ENCODE measurements at places on chromosomes 4 and X.

- peak; percentile 28 for DNase-seq
Measured at GRCh38 chrX:22081475-22082092, 49.5 kb downstream of the PHEX start.

DNA sequence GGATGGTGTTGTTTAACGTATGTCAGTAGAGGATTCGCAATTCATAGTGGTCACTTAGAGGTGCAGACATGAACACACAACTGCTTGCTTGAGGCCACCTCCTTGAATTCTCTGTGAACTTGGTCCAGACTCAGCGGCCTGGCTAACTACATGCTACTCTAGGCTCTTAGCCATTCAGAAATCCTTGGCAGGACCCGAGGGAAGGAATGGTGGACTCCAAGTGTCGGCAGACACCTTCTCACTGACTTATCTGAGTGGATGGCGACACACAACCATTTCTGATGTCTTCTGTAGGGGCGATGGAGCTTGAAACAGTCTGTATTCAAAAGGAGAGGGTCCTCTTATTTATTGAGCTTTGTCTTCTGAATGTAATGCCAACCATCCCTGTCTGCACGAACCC is 24.4 kb downstream of the ADGRL3 start:
- no peak for DNase-seq

- no peak for DNase-seq
Measured at GRCh38 chr4:99134586-99134985, 9.5 kb downstream of the ADH4 start.

- DNase-seq = no peak
Measured at GRCh38 chr4:176125063-176125462, 59.4 kb downstream of the WDR17 start.

DNA sequence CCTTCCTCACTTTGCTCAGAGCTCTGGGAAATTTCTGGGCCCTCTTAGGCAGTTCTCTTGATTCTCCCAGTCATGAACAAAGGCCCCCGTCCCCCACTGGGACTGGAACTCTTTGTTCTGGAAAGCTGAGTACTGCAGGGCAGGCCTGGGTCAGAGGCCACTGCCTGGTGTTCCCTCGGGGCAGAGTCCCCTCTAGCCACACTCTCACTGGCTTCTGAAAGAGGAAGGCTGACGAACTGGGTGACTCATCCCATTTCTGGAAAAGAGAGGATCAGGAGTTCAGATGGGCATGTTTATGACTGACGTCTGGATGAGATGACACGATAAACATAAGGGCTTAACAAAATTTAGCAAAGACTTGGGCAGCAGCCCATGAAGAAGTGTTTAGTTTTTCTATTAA is 47.7 kb downstream of the DDX3X start:
- DNase-seq = no peak

- no peak for DNase-seq
Measured at GRCh38 chr4:6124386-6125102, 75.8 kb downstream of the JAKMIP1 start.

- DNase-seq = peak; percentile 56
Measured at GRCh38 chrX:24480400-24480865, 15.3 kb downstream of the PDK3 start.

GRCh38 chr4:31573554-31573953 is 853.4 kb downstream of the PCDH7 start:
- no peak for DNase-seq

- DNase-seq = no peak
Measured at GRCh38 chr4:153274967-153275366, 69.5 kb upstream of the MND1 start.

- DNase-seq = no peak
Measured at GRCh38 chrX:71917621-71918343, 7.1 kb downstream of the NHSL2 start.

DNA sequence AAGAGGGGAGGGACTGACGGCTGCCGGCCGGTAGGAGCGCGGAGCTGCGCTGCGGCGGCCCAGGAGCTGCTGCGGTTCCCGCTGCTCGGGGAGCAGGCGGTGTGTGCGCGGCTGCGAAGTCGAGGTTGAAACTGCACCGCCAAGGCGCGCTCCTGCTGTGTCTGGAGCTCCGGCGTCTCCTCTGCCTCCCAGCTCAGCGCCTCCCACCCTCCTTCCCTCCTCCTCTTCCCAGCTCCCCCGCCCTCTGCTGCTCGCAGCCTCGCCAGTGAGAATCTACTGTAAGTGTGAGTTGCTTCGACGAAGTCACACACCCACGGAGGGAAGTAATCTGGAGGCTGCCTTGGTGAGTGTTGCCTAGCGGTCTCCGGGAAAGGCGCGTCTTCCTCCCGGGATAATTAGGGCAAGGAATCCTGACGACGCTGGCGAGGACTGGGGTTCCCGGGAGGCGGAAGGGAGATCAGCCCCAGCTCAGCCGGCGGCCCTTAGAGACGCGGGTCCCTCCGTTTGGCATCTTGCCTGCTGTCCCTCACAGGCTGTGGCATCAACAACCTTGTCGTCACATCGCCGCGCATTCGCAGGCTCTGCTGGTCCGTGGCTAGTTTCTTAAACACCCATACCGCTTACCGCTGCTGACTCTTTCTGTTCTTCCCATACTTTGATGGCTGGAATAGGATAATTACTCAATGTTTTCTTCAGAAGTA is at the start of gene EPHA5:
EPHA5 (minus strand) TSS at position 159 of the 701 bp plus-strand sequence. CDS start 747 bp downstream, outside the sequence.
- DNase-seq = no peak

DNA sequence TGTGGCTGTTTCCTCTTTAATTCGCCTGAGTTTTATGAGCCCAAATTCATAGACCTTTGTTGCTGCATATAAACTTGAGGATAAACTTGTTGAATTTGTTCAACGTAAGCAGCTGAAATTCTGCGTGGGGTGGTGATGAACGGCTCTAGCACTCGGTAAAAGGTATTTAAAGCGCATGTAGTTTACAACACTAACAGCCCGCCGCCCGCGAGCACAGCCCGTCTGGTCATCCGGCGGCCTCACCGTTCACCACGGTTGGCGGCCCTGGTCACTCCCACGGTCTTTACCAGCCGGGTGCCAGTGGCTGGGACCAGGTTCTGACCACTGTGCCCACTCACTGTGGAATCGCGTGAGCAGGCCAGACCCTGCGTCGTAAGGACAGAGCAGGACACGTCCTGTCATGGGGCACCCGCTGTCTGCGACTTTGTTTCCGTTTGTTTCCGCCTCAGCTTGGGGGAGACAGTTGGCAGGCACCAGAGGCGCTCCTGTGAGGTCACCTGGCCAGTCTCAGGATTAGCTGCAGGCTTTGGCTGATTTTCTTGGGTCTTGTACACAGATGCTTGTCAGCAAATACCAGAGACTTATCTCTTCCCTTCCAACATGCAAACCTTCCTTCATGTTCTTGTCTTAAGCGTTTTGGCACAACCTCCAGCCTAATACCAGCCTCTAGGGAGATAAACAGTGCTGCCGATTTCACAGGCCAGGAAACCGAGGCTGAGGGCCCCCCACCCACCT is 36.8 kb upstream of the SPON2 start:
- no peak for DNase-seq

DNA sequence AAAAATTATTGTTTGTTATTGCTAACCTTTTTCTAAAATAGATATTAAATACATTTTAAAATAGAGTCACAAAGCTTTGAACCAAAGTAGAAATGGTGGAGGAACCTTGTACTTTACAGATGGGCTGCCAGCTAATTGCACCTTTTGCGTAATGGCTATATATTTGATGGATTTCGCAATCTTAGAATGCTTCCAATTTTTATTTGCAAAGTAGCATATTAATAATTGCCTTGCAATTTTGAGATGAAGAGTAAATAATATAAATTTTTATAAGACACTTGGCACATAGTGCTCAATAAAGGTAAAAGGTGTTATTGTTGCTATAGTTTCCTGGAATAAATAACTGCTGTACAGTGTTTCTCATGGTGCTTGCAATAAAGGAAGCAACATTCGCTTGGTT is 533.5 kb downstream of the CCSER1 start:
- no peak for DNase-seq

DNA sequence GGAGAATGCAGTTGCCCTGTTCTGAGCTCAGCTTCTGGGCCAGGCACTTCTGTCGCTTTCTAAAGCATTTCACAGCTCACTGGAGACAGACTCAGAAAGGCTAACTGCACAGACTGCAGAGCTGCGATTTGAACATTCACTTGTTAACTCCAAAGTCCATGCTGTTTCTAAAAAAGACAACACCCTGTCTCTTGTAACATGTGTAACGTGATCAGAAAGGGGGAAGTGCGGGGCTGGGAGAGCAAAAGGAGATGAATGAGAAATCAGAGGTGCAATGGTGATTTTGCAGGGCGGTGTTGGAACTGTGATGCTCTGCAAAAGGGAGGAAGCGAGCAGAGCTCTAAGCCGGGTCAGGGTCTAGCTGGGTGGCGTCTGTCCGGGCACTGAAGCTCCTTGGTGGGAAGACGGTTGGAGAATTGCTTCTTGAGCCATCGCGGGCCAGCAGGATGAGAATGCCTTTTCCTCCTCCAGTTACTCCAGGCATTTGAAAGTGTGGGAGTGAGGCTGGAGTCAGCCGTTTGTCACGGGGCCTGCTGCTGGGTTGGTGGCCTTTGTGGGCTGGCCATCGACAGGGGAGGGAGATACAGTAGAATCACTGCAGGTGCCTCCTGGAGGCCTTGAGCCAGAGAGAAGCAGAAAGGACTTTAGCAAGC is 20.3 kb downstream of the TBC1D14 start:
- no peak for DNase-seq

DNA sequence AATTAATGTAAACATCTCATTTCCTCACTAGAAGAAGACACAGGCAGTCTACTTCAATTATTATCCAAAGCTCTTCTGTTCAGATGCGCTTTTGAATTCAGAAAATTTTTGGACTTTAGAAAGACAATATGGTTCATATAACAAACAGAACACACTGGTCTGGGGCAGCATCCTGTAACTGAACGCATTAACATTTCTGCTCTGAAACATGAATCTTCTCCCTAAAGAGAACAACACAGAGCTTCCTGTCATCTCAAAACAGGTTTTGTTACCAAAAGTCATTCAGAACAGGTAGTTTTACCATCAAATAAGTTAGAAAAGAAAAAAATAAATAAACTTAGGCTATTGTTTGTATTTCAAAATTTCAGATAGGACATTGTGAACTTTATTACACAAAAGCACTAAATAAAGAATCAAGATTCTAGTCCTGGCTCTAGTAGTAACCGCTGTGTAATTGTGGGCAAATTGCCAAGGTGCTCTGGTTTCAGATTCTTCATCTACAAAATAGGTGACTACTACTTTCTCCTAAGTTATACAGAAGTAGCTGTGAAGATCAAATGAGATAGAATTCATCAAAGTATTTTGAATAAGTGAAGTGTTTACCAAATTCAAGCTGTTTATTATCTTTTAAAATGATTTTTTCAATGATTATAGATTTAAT is 252.3 kb upstream of the RASGEF1B start:
- no peak for DNase-seq

GRCh38 chr4:67939195-67939594 is 24.1 kb downstream of the TMPRSS11A start:
- DNase-seq = no peak

DNA sequence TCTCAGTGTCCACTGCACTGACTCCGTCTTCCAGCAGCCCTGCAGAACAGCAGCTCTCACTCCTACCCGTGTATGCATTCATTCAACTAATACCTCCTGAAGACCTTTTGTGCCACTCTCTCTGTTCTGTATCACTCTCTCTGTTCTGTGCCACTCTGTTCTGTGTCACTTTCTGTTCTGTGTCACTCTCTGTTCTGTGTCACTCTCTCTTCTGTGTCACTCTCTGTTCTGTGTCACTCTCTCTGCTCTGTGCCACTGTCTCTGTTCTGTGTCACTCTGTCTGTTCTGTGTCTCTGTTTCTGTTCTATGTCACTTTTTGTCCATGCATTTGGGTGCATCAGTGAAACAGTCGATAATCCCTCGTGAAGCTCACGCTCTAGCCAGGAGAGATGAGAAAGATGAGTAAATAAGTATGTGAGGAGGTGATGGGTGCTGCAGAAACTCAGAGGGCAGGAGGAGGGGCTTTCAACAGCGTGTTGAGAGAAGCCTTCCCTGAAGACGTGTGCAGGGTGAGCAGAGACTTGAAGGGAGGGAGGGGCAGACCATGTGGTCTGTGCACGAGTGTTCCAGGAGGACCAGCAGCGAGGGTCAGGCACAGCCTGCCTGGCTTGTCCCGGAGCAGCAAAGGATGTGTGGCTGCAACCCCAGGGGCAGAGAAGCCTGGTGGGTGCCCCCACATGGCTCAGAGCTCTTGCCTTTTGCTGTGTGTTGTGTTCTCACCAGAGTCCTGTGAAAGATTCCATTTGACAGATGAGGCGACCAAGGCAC is 8.9 kb downstream of the PIGG start:
- DNase-seq = no peak

GRCh38 chr4:14620567-14621141 is 381.6 kb upstream of the CPEB2 start:
- DNase-seq = no peak

GRCh38 chr4:142168181-142168580 is 531.8 kb downstream of the IL15 start:
- no peak for DNase-seq

GRCh38 chr4:65623506-65623905 is 46.8 kb downstream of the EPHA5 start:
- DNase-seq = no peak

- no peak for DNase-seq
Measured at GRCh38 chrX:154658187-154658586, 4.8 kb upstream of the CTAG2 start.

DNA sequence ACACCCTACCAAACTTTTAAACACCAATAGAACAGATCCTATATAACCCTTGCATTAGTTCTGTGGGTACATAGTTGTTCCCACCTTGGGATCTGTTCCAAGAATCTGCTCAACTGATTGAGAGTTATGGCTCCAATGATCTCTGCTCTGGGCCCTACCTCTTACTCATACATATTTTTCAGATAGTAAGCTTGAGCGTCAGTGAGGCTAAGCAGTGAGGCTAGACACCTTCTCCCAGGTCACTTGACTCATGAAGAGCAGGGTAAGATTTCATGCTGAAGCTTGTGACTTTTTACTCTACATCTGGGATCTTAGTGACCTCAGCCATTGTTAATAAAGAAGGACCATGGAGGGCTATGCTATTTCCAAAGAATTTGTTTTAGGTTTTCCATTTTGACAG is 23.1 kb upstream of the TNIP3 start:
- DNase-seq = no peak

DNA sequence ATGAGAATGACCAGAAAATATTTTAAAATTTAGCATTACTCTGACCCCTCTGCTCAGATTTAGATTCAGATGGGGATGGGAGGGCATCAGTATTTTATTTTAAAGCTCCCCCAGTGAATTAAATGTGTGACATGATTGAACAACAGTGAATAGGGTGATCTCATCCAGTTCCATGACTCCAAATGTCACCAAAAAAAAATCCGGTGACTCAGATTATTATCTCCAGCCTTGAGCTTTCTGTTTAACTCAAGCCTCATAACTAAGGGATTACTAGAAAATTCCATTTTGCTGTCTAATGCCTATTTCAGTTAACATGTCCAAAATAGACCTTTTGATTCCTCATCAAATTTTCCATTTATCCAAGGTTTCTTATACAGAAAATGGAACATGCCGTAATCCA is 121.8 kb upstream of the TMEM47 start:
- no peak for DNase-seq
